ENCODE measurements at places on chromosomes 7 and 10.

DNA sequence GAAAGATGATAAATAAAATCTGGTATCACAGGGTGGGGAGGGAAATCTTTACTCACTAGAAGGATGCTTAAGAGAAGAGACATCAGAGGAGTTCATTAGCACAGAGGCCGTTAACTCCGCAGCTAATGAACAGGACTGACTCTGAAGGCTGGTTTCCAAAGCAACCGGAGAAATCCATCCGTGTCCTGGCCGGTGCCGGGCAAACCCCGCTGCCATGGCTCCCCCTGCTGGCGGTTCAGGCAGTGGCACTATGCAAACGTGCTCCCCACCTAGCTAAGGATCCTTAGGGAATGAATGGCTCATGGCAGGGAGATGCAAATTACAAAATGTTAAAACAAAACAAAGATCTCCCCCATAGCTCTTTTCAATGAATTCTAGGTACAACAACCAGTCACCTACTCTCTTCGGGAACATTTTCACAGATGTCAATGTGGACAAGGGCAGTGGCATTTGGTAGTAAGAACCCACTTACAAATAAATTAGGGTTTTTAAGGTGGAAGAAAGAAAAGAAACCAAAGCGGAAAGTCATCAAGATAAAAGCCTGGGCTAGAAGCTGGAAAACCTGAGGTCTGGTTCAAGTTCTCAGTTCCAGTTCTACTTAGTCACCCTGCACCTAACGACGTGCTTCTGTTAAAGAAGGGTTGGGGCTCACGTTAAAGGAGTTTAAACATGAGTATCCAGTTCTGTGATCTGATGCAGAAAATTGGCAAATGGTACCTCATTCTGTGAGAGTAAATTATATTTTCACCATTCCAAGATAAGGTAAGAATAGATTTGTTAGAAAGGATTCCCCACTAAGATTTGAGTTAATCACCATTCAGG, 138.2 kb downstream of the SVIL start:
- peak; percentile 11 for DNase-seq

- peak; percentile 5 for DNase-seq
Measured at GRCh38 chr10:28179006-28179742, 123.7 kb downstream of the MPP7 start.

DNA sequence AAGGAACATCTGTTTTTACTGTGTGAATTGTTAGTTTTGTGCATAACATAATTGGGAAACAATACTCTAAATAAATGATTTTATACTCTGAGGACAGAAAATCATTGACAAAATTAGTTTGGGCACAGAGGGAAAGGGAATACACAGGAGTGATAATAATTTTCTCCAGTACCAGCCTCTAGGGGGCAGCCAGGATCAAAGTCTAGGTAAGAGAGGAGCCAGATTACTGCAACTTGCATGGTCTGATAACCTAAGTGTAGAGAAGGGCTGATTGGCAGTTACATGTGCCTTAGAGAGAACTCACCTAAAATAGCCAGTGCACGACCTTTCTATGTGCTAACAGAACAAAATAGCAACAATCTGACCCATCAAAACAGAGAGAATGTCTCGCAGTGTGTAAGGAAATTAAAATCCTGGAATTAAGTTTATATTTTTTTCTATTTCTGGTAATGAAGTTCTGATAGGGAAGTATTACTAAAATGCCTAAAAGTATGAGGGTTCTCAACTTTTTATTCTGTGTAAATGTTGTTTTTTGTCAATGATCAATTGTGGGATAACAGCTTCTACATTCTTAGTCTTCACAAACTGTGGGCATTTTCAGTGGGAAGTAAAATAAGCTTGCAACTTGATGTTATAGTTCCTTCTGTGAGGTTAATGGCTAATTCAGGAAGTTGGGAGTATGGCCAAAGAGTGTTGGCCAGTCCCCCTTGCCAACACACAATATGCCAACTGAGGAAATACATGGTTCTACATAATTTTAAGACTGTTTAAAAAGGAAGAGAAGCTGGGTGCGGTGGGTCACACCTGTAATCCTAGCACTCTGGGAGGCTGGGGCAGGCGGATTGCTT, 66.4 kb downstream of the EXOC6 start:
- DNase-seq: peak; percentile 16

GRCh38 chr10:34593930-34594329, 221.2 kb downstream of the PARD3 start:
- DNase-seq: no peak

- no peak for DNase-seq
Measured at GRCh38 chr7:52151559-52151958, 835.0 kb upstream of the COBL start.

DNA sequence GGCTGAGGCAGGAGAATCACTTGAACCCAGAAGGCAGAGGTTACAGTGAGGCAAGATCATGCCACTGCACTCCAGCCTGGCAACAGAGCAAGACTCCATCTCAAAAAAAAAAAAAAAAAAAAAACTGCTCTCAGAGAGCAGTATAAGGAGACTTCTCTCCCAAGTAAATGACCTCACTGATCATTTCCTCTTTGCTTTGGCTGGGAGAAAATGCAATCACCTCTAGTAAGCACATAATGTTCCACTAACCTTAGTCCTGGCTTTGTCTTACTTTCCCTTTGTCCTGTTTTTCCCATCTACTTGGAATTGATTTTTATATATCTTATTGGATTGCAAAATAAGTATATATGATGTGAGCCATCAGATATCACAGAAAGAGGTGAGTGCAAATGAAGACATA, 2.5 kb downstream of the SLC25A13 start:
- DNase-seq: no peak

DNA sequence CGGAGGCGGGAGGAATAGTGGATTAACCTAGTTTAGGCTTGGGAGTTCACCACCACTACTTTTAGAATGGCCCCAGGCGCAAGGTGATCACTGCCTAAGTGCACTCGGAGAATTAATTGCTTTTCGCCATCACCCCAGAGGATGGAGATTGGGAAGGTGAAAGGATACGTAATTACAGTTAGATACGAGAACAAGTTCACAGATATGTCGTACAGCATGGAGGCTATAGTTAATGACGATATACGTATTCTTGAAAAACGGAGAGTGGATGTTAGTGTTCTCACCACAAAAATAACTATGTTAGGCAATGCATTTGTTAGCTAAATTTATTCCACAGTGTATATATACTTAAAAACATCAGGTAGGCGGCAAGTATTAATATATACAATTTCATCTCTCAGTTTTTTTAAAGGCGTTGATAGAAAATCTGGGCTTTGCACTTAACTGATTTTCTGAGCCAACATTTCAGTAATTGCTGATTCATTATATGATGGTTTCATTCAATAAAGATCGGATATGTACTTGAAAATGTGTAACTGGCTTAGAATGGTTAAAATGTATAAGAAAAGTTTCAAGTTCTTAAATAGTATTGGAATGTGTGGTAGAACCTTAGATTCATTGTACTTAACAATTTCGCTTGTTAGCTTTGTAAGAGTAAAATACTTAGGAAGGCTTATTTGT, 683 bp downstream of the CDC123 start:
- DNase-seq: no peak

DNA sequence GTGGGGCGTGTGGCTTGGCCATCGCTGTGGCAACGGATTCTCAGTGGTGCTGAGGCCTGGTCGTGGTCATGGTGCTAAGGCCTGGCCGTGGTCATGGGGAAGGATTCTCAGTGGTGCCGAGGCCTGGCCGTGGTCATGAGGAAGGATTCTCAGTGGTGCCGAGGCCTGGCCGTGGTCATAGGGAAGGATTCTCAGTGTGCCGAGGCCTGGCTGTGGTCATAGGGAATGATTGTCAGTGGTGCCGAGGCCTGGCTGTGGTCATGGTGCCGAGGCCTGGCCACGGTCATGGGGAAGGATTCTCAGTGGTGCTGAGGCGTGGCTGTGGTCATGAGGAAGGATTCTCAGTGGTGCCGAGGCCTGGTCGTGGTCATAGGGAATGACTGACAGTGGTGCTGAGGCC, 327.9 kb downstream of the ADARB2 start:
- DNase-seq: no peak

GRCh38 chr7:1045069-1046063, 1.0 kb downstream of the GPR146 start:
- DNase-seq: no peak

- no peak for DNase-seq
Measured at GRCh38 chr7:867001-867405, 9.4 kb upstream of the GET4 start.

GRCh38 chr10:60200012-60200681, 189.5 kb downstream of the ANK3 start:
- DNase-seq: no peak

DNA sequence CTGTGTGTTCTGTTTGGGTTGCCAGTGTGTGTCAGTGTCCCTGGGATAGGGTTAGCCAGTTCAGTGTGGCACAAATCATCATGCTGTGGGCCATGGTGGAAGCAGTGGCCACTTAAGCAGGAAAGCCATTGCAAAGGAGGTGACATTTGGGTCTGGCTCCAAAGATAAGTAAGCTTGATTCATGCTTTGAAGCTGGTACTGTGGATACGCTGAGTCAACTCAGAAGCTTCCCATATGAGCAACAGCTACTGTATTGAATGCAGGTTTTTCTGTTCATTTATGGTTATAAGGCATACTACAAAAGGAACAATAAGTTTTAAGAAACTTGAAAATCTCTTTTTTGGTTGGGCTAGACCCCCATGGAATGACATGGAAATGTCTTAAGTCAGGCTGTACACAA, 143.1 kb downstream of the BMPER start:
- no peak for DNase-seq

GRCh38 chr10:77084431-77085144, 553.0 kb downstream of the KCNMA1 start:
- no peak for DNase-seq

Measured in stimulated activated CD4-positive, alpha-beta T cell treated with anti-CD3 and anti-CD28 coated beads, Interleukin-1b, Interleukin-23, amount 100 ng/mL, for 1 hour (primary cell).